Hematopoietic multipotent progenitor cell (in vitro differentiated cells): ENCODE measurements at places on chromosomes 7 and 10.

DNA sequence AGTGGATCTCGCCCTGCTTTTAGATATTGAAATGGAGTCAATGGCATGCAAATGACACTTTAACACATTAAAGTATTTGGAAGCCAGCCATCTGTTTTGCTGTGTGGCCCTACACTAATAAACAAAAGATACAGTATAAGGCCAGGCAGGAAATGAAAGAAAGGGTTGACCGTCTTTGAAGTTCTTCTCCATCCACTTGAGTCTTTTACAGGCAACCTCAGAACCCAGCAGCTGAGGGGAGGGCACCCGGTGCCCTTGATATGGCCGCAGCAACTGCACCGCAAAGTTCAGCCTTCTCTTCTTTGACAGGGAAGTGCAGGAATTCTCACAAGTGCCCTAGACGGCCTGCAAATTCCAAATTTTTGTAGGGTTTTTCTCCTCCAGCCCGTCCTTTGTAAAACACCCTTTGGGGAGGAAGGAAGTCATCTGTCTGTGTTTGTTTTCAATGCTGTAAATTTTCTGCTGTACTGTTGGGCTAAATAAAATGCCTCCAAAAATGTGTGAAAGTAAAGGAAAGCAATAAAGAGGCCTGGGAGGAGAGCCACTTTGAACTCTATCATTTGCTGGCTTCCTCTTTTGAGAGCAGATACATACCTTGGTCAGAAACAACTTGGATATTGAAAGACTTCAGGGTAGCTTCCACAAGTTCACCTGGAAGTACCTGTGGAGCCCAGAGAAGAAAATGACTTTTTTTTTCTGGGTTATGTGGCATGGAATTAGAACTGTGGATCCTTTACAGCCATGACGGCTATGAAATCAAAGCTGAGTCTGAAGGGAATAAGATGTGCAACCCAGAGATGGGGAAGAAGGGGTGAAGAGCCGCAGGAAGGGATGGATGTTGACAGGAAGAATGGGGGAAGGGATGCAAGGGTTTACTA is 3.6 kb downstream of the HOXA1 start:
- DNase-seq, result no peak

GRCh38 chr10:4033341-4033896 is 248.4 kb upstream of the KLF6 start:
- no peak for DNase-seq

- DNase-seq, result no peak
Observed at GRCh38 chr10:129531969-129532660, 65.1 kb downstream of the MGMT start.

DNA sequence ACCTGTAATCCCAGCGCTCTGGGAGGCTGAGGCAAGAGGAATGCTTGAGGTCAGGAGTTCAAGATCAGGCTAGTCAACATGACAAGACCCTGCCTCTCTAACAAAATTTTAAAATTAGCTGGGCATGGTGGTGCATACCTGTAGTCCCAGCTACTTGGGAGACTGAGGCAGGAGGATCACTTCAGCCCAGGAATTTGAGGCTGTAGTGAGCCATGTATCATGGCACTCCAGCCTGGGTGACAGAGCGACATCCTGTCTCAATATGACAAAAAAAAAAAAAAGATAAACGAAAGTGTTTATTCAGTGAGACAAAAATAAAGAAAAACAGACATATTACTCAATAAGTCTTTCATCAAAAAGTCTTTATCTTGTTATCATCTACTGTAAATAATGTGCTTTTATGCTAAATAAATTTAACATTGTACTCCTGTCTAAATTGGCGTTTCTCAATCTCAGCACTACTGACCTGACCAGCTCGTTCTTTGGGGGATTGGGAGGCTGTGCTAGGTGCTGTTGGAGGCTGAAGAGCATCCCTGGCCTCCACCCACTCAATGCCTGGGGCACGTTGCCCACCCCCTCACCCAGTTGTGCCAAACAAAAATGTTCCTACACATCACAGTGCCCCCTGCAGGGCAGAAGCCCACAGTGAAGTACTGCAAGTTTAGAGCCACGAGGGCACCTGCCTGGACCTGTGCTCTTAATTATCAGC is 57.7 kb downstream of the NCAPG2 start:
- peak; percentile 17 for DNase-seq

DNA sequence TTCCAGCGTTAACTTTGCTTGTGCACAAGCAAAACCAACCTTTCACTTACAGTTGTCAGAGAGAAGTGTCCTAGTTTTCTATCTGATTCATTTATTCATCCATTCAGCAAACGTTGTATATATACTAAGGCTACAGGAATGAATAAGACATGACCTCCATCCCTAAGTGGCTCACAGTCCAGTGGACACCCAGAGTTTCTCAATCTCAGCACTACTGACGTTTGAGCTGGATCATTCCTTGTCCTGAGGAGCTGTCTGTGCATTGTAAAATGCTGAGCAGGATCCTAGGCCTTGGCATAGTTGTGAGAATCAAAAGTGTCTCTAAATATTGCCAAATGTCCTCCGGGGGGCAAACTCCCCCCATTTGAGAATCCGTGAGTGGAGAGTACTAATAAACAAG is 166.7 kb upstream of the PRKCQ start:
- DNase-seq, result no peak

GRCh38 chr7:18399436-18400235 is 95.9 kb upstream of the HDAC9 start:
- no peak for DNase-seq

GRCh38 chr7:38189231-38189938 is 11.3 kb downstream of the STARD3NL start:
- no peak for DNase-seq

DNA sequence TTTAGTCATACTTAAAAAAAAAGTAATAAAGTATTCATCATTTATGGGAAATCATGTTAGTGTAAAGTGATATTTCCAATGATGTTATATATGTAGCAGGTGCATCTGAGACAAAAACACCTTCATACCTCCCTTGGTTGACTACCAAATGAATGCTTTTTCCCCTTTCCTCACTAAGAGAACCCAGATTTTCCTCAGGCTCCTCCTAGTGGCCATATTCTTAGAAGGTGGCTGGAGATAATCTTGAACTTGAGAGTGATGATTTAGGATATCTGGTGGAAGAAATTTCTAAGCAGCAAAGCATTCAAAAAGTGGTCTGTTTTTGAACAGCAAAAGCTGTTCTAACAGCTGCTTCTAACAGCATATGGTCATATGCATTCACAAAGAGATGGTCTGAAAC is 16.8 kb upstream of the DNAH11 start:
- peak; percentile 35 for DNase-seq

DNA sequence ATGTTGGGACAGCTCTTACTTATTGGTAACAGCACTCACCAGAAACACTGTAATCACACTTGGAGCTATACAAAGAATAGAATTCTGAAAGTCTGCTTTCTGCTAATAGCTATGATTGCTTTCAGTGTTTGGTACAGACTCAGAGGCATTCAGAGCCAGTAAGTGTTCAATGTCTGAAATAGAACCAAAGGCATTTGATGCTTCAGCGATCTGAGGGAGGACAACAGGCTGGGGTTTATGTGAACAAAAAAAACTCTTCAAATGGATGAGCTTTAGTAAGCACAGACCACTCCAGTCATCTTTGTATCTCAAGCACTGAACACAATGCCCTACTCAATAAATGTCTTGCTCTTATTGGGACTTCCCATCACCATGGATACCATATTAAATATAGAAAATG is 322.8 kb upstream of the GRM3 start:
- no peak for DNase-seq

DNA sequence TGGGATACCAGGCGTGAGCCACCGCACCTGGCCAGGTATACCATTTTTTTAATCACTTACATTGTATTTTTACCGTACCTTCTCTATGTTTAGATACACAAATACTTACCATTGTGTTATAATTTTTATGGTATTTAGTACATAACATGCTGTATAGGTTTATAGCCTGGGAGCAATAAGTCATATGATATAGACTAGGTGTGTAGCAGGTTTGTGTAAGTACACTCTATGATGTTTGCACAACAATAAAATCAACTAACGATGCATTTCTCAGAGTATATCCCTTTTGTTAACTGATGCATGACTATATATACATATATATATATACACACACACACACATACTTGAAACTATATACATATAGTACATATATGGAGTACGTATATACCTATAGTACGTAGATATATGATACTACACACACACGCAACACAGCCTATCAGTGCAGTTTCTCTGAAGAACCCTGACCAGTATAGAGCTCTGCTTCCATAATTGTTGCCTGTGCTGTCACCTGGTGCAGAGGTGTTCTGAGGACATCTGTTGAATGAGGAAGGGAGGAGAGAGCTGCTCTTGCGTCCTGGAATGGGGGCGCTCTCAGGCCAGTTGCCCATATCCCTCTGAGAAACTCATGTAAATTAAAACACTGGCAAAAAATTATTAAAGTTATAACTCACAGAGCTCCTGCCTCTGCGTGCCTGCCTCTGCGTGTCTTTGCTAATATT is 315.3 kb downstream of the FGFR2 start:
- DNase-seq, result no peak

- DNase-seq, result no peak
Observed at GRCh38 chr10:78261291-78261690, 227.6 kb downstream of the RPS24 start.

- no peak for DNase-seq
Observed at GRCh38 chr10:29465384-29465783, 169.4 kb downstream of the SVIL start.

GRCh38 chr7:100827330-100828226 is at the start of gene EPHB4:
Gene EPHB4, minus strand, starts transcription at chr7:100827523. Its CDS starts 493 bp downstream, at chr7:100827030.
- DNase-seq, result peak; percentile 41

- no peak for DNase-seq
Observed at GRCh38 chr7:141737118-141737835, 881 bp upstream of the SSBP1 start.

GRCh38 chr7:603152-603951 is 83.7 kb upstream of the PDGFA start:
- no peak for DNase-seq

DNA sequence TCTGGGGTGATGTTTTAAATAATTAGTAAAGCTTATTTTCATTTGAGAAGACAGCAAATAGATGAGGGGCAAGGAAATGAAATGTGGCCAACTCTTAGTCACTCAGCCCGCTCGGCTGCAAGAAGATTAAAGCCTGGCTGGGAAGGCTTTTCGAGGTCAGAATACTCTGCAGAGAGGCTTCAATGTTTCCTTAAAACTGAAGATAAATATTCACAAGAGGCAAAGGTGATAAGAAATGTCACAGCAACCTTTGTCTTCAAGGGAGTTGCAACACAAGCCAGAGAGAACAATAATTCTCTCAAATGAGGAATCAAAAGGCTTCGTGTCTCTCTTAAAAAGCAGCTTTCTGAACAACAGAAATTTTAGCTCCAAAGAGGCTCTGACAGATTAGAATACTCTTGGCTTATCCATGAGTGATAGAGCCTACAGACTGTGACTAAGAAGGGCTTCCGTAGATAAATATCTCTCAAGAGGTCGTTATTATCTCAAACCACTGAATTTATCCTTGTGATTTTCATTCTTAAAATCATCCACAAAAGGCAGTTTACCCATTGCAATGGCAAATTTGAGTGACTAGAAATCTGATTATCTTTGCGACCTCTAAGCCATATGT is 92.5 kb downstream of the KLF6 start:
- no peak for DNase-seq

DNA sequence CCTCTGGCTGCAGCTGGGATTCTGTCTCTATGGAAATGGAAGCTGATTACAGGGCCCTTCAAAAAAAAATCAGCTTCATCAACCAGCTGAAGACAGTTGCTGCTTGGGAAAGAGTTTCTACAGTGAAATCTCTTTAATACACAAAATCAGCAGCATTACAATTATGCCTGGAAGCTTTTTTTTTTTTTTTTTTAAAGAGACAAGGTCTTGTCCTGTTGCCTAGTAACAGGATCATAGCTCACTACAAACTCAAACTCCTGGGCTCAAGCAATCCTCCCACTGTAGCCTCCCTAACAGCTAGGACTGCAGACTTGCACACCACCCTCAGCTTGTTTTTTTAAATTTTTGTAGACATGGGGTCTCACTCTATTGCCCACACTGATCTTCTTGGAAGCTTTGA is 94.5 kb downstream of the OR13A1 start:
- no peak for DNase-seq

- no peak for DNase-seq
Observed at GRCh38 chr7:98295467-98296192, 14.1 kb downstream of the BRI3 start.

DNA sequence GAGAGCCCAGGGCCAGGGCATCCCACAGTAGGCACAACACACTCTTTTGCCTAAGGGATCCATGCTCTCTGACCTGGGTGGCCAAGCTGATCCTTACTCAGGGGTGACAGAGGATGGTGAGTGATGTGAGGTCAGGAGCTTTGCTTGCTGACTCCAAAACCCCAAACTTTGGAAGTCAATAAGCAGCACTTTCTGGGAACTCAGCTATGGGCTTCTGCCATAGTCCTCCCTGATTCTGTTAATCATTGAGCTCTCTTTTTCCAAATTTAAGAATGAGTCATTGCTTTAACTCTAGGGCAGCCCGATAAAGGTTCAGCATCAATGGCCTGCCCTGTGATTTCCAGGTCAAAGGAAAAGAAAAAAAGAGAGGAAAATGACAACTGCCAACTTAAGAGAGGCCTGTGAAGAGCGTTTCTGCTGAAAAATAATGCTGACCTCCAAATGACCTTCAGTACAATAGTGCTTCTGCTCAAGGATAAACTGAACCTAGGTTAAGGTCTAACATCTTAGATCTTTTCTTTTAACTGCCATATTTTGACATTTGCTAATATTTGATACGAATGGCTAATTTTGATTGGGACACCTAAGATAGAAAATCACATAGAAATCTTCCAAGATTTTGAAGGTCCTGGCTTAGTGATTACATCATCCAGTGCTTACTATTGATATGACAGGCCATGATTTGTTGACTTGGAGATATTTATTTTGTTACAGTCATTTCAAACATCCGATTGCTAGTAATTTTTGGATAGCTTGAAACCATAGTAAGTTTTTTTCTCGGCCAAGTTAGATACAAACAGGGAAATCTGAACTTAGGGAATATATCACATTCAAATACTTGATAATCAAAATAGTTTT is 20.8 kb upstream of the RELN start:
- DNase-seq, result no peak

GRCh38 chr7:6032167-6032566 is 991 bp downstream of the ANKRD61 start:
- DNase-seq, result no peak

DNA sequence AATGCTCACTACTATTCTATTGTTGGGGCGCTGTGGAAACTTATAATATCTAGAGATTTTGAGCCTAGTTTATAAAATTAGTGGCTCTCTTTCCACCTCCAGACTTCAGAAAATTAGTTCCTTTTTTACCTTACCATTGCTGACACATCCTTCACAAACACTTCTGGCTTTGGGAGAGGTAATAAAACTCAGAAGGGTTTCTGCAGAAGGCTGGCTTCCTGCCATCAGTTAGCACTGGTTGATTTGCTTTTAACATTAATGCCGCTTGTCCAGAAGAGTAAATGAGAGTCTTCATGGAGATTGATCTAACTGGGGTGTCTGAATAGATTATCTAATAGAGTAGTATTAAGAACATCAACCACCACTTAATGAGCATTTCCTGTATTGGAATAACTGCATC is 20.3 kb downstream of the ACSM6 start:
- no peak for DNase-seq
